ENCODE measurements at places on chromosomes 16 and 17. TPM values are rescaled to one million over a fixed set of nuclear protein-coding genes. Genes with fewer than 3 reads are reported as not detected.

The TM4SF5 gene
- not detected for total RNA-seq

DNA sequence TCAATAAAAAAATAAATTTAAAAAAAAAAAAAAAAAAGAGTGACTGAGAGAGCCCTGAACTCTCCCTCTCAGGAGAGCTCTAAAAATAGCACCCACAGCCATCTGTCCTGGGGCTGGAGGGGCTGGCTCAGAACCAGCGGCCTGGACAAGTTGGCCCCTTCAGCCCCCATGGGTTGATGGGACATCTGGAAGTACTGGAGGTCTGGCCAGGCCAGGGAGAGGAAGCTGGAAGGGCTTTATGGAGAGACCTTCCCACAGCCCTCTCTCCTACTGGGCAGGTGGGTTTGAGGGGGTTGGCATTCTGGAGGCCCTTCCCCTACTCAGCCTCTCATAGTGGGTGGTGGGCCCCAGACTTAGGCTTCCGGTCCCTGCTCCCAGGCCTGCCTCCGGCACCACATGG is 93.7 kb upstream of the TMEM97 start:
- no peaks in the 10 kb centered on the region for H3K36me3 ChIP-seq
- H3K27me3 ChIP-seq = peaks cover 22% of the 10 kb centered on the region
- no peak overlapping the region for H3K27ac ChIP-seq
- no peak overlapping the region for H3K4me3 ChIP-seq
- DNase-seq = no peak

DNA sequence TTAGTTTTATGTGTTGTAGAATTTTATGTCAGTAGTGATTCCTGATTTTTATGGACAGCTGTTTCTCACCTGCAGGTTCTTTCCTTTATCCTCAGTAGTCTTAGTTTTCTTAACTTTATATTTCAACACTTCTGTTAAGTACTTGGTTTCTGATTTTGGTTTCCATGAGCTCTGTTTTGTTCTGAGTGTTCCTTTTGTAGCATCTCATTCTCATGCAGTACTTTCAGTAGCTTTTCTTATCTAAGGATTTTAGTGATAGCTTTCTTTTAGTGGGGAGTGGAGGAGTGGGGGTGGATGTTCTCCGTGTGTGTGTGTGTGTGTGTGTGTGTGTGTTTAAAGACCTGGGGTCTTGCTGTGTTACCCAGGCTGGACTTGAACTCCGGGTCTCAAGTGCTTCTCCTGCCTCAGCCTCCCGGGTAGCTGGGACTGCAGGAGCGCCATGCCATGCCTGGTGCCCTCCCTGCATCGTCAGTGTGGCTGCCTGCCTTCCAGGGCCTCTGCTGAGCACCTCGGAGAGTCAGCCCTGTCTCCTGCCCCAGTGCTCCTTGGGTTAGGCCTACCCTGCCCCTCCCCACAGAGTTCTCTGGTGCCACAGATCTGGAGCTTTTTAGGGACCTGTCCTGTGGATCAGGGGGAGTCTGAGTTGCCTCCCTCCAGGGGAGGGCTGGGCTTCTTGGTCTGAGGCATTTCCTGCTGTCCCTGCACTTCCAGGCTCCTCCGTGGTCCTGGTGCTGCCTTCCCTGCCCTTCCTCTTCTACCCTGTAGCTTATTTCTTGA is 4.3 kb upstream of the ZNF750 start:
- no peak for DNase-seq
- peaks cover 19% of the 10 kb centered on the region for H3K4me1 ChIP-seq
- no peaks in the 10 kb centered on the region for H3K27me3 ChIP-seq
- H3K4me3 ChIP-seq = no peak overlapping the region
- H3K36me3 ChIP-seq = peaks cover 11% of the 10 kb centered on the region

DNA sequence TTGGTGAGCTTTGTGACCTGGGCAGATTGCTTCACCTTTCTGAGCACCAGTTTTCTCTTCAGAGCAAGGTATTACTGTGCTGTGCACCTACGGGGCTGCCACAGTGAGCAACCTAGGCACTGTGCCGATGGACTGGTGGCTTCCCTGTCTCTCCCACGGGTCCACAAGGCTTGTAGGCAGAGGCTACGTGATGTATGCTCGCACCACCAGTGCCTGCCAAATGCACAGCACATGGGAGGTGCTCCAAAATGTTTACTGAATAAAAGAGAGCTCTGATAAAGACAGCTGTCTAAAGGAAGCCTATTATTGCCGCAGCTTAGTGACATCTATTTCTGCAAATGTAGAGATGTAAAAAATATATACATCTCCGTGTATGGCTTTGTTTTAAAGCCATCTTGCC is 139.2 kb downstream of the CDK5R1 start:
- no peak for DNase-seq

- H3K27me3 ChIP-seq = peaks cover 19% of the 10 kb centered on the region
- no peak overlapping the region for H3K27ac ChIP-seq
- H3K36me3 ChIP-seq = peaks cover 12% of the 10 kb centered on the region
- no peak overlapping the region for H3K4me3 ChIP-seq
Observed at GRCh38 chr17:44004761-44005526, 522 bp downstream of the NAGS start.

The KRTAP1-5 gene
- not detected for total RNA-seq

- H3K27me3 ChIP-seq = peaks cover 4% of the 10 kb centered on the region
- H3K36me3 ChIP-seq = no peaks in the 10 kb centered on the region
- no peak overlapping the region for H3K27ac ChIP-seq
Observed at GRCh38 chr16:20181416-20181815, 107.7 kb upstream of the GPR139 start.

The DNAH17 gene
- 0.14 TPM for total RNA-seq

The KCTD19 gene
- 1.8 TPM for total RNA-seq

The CRK gene
- total RNA-seq = 10.1 TPM

The KRTAP4-3 gene
- not detected for total RNA-seq

The IGSF6 gene
- 0.11 TPM for total RNA-seq

- H3K4me1 ChIP-seq = peaks cover 22% of the 10 kb centered on the region
- no peak overlapping the region for H3K4me3 ChIP-seq
- DNase-seq = no peak
- no peaks in the 10 kb centered on the region for H3K27me3 ChIP-seq
Observed at GRCh38 chr17:6458460-6458950, 14.2 kb downstream of the PIMREG start.

DNA sequence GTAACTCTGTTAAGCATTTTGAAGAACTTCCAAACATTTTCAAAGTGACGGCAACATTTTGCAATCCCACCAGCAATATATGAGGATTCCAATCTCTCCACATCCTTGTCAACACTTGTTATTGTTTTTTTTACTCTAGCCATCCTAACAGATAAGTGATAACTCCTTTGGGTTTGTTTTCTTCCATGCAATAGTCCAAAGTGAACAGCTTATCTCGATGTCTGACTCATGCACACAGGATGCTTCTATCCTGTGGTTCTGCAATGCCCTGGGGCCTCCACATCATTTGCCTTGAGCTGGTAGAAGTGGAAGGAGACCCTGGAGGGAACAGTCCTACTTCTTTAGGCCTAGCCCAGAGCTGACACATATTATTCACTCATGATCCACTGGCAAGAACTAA is 13.0 kb downstream of the TLE7 start:
- no peak for DNase-seq
- H3K36me3 ChIP-seq = no peaks in the 10 kb centered on the region
- no peak overlapping the region for H3K27ac ChIP-seq
- H3K4me3 ChIP-seq = no peak overlapping the region
- H3K4me1 ChIP-seq = no peaks in the 10 kb centered on the region
- H3K27me3 ChIP-seq = peaks cover 37% of the 10 kb centered on the region

All from activated CD4-positive, alpha-beta T cell treated with anti-CD3 and anti-CD28 coated beads for 36 hours (primary cell).